ENCODE measurements at places on chromosomes 12 and 14. TPM values are rescaled to one million over a fixed set of nuclear protein-coding genes. Genes with fewer than 3 reads are reported as not detected.

The GPRC5D gene
- total RNA-seq = not detected

DNA sequence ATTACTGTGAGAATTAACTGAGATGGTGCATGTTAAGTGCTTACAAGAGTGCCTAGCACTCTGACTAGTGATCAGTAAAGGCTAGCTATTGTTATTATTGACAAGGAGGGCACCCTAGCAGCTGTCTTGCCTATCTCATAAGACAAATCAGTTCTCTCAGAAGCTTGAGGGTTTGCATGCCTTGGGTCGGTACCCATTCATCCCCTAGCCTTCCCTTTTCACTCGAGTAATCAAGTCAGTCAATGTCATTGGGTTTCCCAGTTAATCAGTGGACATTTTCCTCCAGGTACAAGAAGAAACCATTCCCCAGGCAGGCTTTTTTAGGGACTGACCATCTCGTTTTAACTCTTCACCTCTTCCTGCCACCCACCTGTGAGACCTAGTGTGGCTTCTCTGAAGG lies 10.4 kb upstream of the TFCP2 start:
- DNase-seq = no peak

DNA sequence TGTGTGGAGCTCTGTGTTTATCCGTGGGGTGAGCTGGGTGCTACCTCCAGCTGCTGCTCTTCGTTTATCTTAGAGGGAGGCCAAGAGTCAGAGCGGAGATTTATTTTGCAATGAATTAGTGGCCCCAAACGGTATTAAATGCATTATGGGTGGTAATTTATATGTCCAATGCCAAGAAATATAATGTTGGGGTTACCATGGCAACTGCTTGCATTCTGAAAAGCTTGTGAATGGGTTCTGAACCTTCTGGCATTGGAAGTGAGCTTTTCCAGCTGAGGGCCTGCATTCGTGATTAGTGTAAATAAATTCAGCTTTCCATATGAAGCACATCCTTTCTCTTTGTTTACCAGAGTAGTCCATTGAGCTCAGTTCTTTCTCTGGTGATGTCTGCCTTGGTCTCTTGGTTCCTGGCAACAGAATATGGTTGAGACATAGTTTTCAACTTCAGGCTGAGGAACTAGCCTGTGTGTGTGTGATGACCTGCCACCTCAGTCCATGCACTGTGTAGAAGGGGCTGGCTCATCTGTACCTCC lies 51.8 kb downstream of the TRAF3 start:
- DNase-seq = no peak

DNA sequence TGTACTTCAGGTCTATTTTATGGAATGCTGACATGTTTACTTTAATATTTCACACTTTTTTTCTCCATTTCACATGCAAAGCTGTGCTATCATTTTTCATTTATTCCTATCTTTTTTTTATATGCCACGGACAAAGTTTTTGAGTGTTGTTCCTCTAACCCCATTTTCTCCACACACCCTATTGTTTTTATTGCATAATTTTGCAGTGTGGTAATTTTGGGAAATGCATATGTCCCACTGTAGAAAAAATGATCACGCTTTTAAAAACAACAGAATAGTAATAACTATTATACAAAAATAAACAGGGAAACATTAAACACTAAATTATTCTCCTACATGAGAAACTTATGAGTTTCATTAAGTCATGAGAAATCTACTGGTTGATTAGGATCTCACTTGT lies 14.2 kb downstream of the ZFC3H1 start:
- DNase-seq = no peak

The SERPINA3 gene
- 2.0 TPM for total RNA-seq

The KLRG1 gene
- not detected for total RNA-seq
